ENCODE measurements at places on chromosomes 5 and 9.

GRCh38 chr5:145903113-145903512, 30.3 kb upstream of the GRXCR2 start:
- DNase-seq: no peak

DNA sequence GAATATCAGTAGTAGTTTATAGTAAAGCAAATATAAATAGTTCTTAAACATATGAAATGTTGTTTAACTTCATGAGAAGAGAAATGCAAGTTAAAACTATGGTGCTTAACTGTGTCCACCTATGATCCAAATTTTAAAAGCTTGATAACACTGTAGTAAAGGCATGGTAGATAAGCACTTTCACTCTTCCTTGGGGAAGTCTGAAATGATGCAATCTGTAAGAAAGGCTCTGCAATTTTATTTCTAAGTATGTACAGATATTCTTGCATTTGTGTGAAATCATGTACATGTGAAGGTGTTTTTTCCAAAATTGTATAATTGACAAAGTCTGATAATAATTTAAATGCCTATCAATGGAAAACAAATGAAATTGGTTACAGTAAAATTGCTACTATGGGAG, 66.9 kb downstream of the SYK start:
- no peak for DNase-seq

- peak; percentile 80 for DNase-seq
Observed at GRCh38 chr9:83707518-83707767, 315 bp downstream of the UBQLN1 start.

DNA sequence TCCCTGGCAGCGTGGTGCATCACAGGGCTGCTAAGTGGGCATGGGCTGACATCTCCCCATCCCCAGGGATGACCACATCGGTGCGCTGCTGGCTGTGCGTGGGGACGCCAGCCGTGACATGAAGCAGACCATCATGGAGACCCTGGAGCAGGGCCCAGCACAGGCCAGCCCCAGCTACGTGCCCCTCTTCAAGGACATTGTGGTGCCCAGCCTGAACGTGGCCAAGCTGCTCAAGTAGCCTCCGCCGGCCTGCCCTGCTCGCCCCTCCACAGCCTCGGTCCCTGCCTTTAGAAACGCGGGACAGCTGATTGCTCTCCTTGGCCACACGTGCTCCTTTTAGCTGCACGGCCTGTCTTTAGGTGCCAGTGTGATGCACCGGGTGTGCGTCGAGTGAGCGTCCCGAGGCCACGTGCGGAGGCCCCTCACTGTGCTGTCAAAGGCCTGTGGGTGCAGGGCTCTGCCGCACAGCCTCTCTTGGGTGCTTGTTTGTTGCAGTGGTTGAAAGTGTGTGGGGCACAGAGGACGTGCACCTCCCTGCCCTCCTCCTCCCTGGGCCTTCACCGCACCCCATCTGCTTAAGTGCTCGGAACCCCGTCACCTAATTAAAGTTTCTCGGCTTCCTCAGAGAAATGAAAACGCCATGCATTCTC, 23.8 kb downstream of the EXOC3 start:
- no peak for DNase-seq
